ENCODE measurements at places on chromosomes 11 and 22.

DNA sequence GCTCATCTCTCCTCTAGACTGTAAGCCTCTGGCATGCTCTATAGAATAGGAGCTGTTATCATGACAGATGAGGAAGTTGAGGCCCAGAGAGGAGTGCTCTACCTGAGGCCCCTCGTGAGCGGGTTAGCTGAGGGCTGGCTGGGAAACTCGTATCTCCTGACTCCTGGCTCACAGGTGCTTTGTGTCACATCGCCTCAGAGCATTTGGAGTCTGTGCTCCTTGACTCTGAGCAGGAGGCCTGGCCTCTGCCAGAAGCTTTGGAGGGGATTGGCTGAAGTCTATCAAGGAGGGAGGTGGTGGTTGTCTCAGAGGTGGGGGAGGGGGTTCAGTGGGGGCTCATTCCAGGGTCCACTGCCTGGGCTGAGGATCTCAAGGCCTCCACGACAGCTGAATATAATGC lies 7.4 kb downstream of the KCNC1 start:
- no peak for DNase-seq

DNA sequence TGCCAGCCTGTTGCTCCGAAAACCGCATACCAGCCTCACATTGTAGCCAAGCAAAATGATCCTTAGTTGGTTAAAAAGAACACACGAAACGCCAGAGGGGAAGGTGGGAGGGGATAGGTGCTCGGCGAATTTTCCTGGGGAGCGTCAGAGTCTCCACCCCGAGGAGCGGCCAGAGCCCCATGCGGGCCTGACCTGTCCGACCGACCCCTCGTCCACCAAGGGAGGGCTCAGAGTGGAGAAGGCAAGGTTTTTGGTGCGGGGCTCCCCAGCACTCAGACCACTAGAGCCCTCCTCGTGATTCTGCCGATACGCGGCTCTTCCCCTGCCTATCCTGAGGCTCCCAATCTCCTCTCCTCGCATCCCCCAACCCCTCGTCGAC lies 39.6 kb downstream of the DIXDC1 start:
- DNase-seq = no peak

DNA sequence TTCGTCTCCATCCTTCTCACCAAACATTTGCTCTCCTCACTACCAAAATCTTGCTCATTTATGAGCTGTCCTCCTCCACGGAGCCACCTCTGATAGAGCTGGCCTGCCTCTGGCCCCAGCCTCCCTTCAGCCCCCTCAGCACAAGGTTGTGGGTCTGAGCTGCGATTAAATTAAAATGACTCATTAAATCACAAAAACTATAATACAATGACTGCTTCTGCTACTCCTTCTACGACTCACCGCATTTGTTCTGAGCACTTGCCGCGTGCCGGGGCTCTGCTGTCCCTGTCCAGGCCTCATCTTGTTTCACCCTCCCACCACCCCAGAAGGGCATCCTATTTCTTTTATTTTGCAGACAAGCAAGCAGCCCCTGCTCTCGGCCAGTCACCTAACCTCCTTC lies 49.2 kb upstream of the TIMP3 start:
- DNase-seq = no peak

- no peak for DNase-seq
Measured at GRCh38 chr22:42596336-42596735, 18.3 kb downstream of the POLDIP3 start.

DNA sequence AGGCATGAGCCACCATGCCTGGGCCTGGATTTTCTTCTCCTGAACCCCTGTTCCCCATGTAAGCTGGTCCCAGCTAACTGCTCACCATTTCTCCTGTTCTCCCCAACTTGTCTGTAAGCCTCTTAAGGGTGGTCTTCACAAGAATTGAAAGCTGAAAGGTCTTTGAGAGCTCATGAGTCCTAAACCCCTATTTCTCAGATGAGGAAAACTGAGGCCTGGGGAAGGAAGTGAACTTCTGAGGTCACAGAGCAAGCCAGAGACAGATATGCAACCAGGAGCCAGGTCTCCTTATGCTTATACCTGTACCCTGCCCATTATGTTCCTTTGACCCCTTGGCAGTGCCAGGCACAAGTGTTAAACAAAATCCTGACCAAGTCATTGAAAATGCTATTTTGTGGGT lies 16.3 kb downstream of the NPTXR start:
- DNase-seq = no peak

GRCh38 chr11:12706545-12707499 lies 32.6 kb downstream of the TEAD1 start:
- no peak for DNase-seq

DNA sequence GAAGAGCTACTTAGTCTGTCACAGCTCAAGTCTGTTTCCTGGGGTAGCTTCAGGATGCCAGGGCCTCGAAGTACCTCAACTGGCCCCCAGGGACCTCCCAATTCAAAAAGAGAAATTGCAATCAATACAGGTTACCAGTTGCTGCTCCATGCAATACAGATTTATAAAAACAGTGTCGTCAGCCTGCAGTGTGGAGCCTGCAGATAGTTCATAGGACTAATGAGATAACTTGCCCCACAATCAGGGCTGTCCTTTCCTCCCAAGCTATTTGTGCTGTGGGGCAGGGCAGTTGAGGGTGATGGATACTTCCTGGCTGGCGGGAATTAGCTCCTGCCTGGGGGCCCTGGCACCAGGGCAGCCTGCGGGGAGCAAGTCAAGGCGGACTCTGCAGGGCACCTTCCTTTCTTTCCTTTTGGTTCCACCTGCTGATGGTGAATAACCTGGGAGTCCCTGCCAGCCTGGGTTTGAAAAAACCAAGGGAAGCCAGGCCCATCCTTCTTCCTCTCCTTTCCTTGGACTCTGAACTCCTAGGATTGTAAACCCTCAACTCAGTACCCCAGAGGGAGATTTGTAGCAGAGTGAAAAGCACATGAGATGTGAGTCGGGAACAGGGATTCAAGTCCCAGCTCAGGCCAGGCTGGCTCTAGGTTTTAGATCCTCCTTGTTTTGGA lies 216.6 kb downstream of the CEP164 start:
- DNase-seq = no peak

DNA sequence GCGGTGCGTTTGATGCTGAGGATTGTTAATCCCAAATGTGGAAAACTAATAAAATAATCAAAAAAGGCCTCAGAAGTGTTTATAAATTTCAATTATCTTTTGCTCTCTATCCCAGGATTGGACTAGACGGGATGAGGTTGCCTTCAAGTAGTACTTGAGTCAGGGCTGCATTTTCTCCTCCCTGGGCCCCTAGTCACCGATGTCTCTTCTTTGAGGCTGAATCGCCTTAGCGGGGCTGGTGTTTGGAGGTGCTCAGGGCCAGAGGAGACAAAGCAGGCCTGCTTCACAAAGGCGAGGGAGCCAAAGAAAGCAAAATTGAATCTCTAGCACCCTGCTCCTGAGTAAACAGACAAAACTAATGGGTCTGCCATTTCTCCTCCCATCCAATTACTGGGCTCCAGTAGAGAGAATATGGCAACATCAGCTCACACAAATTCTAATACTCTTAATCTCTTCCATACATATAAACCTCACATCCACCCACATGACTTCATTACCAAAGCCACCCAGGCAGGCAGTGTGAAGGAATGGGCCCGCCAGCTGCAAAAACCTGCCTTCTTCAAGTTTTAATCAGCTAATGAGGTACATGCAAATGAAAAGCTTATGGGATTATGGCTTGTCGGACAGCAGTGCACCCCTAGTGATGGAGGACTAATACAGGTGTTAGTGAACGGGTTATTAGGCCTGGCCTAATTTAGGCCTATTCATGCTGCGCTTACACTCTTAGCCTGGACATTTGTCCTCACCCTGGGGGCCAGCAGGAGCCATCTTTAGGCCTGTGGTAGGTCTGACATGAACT lies 52.7 kb upstream of the HTATIP2 start:
- no peak for DNase-seq

GRCh38 chr11:72305891-72306585 lies 62.1 kb upstream of the PHOX2A start:
- no peak for DNase-seq

DNA sequence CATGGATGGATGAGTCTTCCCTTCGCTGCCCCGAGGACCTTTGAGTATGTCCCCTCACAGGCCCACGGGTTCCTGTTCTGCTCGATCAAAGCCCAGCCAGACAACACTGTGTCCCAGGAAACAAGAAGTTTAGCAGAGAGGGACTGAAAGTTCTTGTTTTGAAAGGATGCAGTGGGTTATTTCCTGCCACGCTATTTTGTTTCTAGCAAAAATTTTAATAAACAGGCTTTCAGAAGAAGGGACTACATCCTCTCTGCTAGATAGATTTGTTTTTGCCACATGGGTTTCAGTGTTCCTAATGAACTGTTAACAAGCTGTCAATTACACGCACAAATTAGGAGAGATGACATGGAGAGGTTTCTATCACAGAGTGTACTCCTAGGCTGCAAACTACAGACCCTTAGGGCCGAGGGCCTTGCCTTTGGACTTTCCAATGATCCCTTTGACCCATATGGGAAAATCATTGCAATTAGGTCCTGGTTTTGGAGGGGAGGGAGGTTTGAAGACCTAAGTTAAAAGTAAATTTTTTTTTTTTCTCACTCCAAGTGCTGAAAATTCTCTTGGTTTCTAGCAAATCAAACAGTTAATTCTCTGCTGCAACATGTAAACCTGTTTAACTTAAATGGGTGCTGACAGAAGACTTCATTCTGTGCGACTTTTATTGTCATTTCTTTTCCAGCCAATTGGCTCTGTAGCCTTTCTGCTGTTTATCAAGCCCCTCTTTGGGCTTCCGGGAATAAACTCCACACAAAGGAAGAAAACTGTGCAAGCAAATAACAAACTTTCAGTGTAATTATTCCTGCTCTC lies 81.4 kb downstream of the RCN1 start:
- DNase-seq = no peak

- no peak for DNase-seq
Measured at GRCh38 chr11:73121692-73122091, 20.4 kb downstream of the FCHSD2 start.

DNA sequence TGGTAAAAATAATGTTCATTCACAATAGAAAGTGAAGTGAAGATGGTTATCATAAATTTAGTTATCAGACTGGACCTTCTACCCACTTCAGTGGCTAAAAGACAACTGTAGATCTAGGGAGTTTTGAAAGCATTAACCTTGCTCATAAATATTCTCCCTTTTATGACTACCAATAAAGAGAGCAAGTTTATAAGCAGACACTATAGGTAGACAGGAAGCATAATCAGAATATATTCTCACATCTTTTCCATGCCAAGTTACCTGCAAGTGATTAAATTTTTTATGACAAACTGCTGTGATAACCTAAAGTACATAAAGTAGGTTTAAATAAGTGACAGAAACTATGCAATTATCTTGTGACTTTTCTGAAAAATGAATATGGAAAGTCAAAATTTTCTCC lies 62.5 kb downstream of the LUZP2 start:
- DNase-seq = no peak

GRCh38 chr22:24965822-24966626 lies 13.5 kb downstream of the KIAA1671 start:
- DNase-seq = no peak

DNA sequence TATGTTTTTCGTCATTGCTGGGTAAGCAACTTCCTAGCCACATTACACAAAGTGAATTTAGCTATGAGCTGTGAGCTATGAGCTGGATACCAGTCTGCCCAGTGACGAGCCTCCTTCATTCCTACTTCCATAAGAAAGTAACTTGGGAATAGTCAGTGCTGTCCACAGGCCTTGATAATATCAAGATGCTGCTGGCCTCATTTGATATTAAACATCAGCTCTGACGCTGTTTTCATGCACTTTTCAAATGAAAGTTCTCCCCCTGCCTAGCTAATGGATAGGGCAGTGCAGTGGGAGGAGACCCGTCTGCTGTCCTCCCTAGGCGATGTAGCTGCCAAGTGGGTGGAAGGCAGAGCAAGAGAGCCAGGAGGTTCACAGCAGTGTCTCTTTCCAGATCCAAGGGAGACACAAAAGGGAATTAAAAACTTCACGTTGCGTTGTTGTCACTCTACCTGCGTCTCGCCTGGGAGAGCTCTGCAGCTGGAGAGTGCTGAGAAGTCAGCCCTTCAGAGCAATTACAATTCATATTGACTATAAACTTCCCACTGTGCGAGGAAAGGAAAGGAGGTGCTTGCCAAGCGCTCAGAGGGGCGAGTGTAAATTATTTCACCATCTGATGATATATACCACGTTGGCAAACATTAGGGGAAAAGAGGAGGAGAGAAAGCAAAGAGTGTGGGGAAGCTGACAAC lies 861.4 kb downstream of the NTM start:
- no peak for DNase-seq

GRCh38 chr11:68827733-68828132 lies 14.0 kb downstream of the CPT1A start:
- no peak for DNase-seq

GRCh38 chr22:38298312-38299005 lies 18.8 kb downstream of the CSNK1E start:
- DNase-seq = peak; percentile 28

Data from activated CD4-positive, alpha-beta T cell treated with anti-CD3 and anti-CD28 coated beads, Interleukin-2, amount 50 U/mL, for 4 hours (primary cell).